Stimulated activated CD8-positive, alpha-beta memory T cell treated with anti-CD3 and anti-CD28 coated beads, Interleukin-4, amount 100 ng/mL, for 4 hours (primary cell): ENCODE measurements at places on chromosomes 3 and 15.

DNA sequence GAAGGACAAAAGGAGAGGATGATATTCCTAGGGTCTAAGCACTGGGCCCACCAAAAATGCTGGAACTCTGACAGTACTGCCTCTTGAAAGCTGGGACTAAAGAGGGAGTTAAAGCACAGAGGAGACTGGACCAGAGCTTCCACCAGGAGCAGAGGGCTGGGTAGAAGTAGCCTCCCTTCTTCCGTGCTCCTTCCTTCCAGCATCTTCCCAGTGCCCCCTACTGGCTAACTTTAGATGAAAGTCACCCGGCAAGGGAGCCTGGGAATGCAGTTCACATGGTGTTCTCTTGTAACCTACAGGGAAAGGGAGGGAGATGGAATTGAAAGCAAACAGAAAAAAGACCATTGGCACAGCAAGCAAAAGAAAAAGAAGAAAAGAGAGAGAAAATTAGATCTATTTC is 106.1 kb upstream of the COL8A1 start:
- no peak for DNase-seq

DNA sequence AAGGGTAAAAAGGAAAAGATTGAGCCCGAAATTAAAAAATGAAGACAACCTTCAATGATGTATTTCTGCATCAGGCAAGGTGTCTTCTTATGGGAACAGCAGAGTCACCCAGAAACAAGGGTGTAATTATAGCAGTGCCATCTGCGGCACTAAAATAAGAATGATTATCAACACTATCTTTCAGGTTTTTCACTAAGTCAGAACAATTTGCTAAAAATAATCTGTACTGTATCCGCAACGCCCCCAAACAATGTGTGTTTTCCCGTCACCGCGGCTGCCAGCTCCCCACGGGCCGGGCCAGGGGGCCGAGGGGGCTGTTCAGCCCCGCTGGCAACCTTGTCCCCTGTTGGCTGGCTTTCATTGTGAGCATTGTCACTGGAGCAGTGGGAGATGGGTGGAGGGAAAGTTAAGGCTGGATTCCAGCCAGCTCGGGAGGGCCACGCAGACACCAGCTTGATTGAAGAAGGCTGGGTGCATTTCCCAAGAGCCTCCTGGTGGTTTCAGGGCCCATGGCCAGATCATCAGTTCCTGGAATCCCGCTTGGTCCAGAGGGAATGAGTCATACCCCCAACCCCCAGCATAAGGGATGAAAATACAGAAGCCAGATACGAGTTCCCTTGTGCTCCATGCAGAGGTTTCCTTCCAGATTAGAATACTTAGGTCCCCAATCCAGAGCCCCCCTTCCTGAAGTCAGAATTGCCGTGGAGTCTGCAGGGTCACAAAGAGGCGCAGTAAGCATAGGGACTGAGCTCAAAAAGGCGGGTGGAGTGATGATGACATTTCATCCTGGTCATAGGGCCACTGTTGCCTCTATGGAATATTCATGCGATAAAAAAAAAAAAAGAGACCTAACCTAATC is 90.2 kb upstream of the KLF13 start:
- DNase-seq = no peak

GRCh38 chr3:178010306-178010705 is 525.9 kb upstream of the KCNMB2 start:
- no peak for DNase-seq

DNA sequence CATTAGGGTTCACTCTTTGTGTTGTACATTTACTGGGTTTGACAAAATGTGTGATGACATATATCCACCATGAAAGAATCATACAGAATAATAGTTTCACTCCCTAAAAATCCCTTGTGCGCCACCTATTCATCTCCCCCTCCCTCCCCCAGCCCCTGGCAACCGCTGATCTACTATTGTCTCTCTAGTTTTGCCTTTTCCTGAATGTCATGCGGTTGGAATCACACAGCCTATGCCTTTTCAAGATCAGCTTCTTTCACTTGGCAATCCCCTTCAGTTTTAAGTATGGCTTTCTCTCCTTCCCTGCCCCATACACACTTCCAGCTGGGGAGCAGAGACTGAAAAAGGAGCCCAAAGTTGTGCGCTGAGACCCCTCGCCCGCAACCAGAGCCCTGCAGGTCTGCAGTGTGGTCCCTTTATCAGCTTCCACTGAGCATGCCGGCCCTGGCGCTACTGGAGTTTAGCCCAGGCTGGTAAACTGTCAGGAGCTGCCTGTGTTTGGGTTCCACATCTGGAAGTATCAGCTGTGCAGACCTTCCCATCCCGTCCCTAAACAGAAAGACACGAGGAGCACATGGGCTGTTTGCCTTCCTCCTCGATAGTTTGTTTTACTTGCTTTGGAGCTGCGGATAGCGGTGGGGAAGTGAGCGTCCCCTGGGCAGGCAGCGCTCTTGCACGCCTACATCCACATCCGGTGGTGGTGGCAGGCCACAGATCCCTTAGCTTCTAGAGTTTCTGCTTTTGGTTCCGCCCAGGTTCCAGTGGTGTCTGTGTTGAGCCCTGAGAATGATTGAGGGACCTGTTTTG is 12.3 kb downstream of the BOC start:
- DNase-seq = no peak

GRCh38 chr3:48428088-48428571 is 1.8 kb downstream of the PLXNB1 start:
- DNase-seq = no peak

DNA sequence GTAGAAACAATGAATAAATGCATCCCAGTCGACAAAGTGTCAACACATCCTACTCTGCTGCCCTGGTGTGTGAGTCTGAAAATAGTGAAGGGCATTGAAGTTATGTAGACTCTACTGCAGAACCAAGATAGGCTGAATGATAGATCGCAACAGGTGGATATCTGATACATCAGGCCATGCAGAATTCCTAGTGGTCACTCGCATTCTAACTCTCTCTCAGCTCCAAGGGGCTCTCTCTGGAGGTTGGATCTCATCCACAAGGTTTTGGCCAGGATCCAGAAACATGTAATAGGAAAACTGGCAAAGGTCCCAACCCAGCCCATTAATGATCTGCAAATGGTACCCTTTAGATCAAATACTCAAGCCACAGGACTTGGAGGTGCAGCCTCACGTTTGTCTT is 514.1 kb downstream of the MAGI1 start:
- no peak for DNase-seq

DNA sequence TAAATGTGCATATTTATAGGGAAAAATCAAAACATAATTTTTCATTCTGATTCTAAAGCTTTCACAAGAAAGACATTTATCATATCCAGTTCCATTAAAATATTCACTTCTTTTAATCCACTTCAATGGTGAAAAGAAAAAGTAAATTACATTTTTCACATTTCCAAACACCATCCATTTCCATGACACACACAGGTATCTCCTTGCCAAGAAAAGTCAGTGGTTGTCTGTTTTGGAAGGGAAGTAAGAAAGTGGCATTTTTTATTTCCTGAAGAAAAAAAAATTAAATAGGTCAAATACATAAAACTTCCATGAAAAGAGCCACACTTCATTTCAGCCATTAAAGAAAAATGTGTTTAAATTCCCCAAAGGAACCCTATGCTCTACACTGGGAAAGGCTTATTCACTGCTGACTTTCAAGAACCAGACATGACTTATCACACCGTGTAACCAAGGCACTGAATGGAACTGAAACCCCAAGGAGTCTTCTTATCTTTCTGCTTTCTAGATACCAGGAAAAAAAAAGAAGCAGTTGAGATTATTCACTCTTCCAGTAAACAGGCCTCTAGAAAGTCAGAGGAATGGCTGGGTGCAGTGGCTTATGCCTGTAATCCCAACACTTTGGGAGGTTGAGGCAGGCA is 44.5 kb downstream of the OSBPL10 start:
- DNase-seq = no peak

- DNase-seq = no peak
These were observed 4.0 kb upstream of the NR2F2 start for GRCh38 chr15:96326328-96327154.

GRCh38 chr3:39707314-39707909 is 102.0 kb upstream of the MYRIP start:
- DNase-seq = no peak

DNA sequence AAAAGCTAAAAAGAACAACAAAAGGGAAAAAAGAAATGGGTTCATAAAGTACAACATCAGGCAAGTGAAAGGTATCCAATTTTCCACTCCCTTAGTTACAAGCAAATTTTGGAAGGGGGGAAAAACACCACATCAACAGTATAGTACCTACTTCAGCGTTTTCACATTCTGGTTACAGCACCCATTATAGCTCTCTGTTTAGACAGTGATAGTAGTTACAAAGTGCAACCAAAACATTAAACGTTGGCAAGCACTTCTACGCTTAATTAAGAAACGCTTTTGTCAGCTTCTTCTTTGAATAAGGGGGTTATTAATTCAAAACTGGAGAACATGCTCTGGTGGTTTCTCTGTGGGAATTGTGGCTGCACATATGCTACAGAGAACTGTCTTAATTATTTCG is 180.2 kb downstream of the VPS13C start:
- no peak for DNase-seq

- DNase-seq = no peak
These were observed 83.7 kb upstream of the PRICKLE2 start for GRCh38 chr3:64308931-64309330.

GRCh38 chr15:25773248-25773647 is 89.9 kb downstream of the ATP10A start:
- DNase-seq = no peak

GRCh38 chr15:41732483-41732882 is 41.8 kb upstream of the MAPKBP1 start:
- no peak for DNase-seq

- DNase-seq = no peak
These were observed 257.9 kb upstream of the KCNH8 start for GRCh38 chr3:18890449-18890848.

DNA sequence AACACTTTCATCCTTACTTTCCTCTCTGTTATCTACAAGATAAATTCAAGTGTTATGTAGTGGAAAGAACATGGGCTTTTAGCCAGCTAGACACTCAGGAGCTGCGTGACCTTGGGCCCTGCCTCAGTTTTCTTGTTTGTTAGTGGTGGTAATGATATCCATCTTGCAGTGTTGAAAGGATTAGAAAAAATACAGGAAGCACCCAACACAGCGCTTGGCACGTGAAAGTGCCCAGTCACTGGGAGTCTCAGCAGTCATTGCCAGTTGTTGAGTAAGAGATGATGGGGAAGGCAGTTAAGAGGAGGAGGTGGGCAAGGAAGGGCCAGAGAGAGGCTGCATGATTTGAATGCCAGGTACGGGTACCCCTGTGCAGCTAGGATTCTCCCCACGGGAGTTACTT is 5.3 kb downstream of the PDIA5 start:
- DNase-seq = no peak
